Activated naive CD4-positive, alpha-beta T cell treated with anti-CD3 and anti-CD28 coated beads, Interleukin-2, amount 10 ng/mL, durations not matched to agents 7 days and 5 days (primary cell): ENCODE measurements at places on chromosomes 11 and 22.

DNA sequence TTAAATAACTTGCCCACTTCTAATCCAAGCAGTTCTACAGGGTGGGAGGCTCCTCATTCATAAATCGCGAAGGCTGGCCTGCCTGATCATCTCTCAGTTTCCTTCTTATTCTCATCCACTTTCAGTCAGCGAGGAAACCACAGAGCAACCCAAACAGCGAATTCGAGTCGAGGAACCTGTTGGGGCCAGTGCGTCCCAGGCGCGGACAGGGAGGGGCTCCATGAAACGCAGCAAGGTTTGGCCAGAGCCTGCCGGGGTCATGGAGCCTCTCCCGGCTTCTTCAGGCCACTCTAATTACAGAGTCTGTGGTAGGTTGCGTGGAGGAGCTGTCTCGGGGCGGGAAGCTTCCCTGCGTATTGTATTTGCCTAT lies 741 bp upstream of the NAV2 start:
- DNase-seq, result peak; percentile 36

- no peak for DNase-seq
Measured at GRCh38 chr11:10797531-10797930, 11.2 kb downstream of the EIF4G2 start.

DNA sequence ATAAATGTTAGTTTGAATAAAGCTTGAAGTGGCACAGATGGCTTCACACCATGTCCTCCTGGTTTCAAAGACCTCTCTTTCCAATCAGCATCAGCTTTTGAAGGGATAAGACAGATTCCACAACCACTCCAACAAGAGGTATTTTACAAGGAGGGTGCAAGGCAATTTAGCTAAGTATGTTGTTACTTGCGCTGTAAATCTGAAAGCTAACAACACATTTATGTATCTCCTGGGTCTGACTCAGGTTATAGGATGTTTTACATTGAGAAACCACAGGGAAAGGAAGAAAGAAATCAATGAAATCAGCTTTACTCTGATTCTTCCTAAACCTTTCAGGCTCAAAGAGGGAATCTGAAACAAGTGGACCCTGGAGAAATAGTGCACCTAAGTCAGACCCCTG lies 12.1 kb downstream of the CWC15 start:
- no peak for DNase-seq

- DNase-seq, result no peak
Measured at GRCh38 chr11:46302866-46303265, 25.4 kb downstream of the CREB3L1 start.

DNA sequence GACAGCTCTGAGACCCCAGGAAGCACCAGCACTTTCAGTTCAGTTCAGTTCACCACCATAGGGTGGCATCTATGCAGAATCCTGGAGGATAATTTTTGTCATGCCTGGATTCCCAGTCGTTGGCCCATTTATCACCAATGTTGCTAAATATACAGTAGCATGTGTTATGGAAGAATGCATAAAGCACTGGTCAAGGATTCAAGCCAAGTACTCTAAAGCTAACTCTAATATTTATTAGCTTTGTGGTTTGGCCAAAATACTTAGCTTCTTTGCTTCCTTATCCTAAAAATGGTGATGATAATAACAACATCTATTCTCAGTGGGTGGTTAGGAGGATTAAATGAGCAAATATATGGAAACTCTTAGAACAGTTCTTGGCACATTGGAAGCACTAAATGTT lies 294.7 kb upstream of the ZC3H12C start:
- no peak for DNase-seq

GRCh38 chr11:61784506-61784805 lies 7.9 kb downstream of the TMEM258 start:
- no peak for DNase-seq

DNA sequence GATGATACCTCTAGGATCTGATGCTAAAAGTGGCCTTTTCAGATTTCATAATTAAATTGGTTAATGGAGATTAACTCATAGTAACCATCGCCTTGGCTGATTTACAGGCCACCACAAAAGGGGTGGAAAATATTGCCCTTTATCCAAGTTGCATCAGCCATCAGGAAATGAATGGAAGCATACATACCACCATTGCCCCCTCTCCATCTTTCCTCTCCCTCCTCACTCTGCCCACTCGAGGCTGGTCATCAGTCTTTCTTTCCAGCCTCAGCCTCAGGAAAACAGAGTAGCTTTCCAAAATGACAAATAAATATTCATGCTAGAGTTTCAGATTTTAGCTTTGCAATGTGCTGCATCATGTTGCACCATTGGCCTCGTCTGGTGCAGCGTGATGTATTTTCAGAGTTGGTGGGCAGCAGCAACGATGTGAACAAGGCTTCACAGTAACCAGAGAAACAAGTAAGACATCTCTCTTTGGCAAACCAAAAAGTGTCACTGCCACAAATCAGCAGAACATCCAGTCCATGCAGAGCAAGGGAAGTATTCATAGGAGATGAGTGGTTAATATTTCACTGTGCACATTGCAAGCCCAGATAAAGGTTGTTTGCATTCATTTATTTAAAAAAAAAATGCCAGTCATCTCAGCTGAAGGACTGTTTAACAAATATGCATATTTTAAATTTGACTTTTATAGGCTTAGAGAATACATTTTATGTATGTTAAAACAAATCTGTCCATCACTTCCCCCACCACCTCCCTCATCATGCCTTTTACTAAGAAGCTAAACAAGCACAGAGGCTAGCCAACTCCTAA lies 136.7 kb upstream of the FAT3 start:
- no peak for DNase-seq
